ENCODE measurements at places on chromosomes 11 and 22.

GRCh38 chr22:44963832-44964721 is 45.7 kb downstream of the PHF21B start:
- DNase-seq = no peak

- no peak for DNase-seq
Measured at GRCh38 chr11:86623736-86624135, 48.7 kb downstream of the ME3 start.

GRCh38 chr11:65646288-65646957 is 8.5 kb downstream of the SIPA1 start:
- no peak for DNase-seq

GRCh38 chr11:12185914-12186313 is 75.5 kb downstream of the MICAL2 start:
- DNase-seq = no peak

DNA sequence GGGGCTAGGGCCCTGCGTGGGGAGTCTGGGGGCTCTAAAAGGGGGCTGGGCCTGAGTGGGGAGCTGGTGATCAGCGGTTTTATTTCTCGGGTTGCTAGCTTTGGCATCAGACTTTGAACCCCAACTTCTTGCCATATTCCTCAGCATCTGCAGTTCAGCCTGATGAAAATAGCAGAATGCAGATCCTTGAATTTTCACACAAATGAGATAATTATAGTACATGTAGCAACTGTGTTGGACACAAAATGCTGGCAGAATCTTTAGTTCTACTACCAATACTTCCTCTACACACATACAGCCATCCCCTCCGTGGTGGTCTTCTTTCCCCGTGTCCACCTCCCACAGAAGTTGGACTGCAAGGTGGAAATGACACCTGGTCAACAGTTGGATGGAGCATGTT is 1.5 kb downstream of the ZC3H7B start:
- no peak for DNase-seq

GRCh38 chr22:32044913-32045312 is 1.9 kb downstream of the SLC5A1 start:
- DNase-seq = no peak

GRCh38 chr11:109704432-109704831 is 282.4 kb downstream of the C11orf87 start:
- no peak for DNase-seq

- no peak for DNase-seq
Measured at GRCh38 chr11:729492-730074, 17.7 kb upstream of the TALDO1 start.

- DNase-seq = no peak
Measured at GRCh38 chr11:73453562-73453961, 77.4 kb downstream of the RELT start.

DNA sequence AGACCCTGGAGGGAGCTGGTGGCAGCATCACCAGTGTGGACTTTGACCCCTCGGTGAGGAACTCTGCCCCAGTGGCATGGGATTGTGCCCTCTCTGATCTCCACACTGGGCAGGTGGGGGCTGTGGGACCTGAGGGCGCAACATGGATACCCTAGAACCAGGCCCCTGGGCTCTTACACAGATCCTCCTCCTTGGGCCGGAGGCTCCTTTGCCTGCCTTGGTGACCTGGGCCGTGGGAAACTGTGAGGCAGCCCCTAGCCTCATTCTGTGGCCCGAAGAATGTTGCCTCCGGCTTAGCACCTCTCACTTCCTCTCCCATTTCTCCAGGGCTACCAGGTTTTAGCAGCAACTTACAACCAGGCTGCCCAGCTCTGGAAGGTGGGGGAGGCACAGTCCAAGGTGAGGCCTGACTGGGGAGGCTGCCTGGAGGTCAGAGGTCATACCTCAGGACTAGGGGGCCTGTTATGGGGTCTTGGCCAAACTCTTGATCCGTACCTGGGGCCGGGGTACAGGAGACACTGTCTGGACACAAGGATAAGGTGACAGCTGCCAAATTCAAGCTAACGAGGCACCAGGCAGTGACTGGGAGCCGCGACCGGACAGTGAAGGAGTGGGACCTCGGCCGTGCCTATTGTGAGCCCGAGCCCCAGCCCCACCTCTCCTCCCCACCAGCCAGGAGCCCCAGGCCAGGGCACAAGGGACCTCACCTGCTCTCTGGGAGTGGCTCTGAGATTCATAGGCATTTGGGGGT is 12.2 kb downstream of the ATG16L2 start:
- no peak for DNase-seq

GRCh38 chr22:46044621-46045458 is 67.9 kb upstream of the WNT7B start:
- DNase-seq = no peak

GRCh38 chr11:39462506-39462905 is 1996.9 kb downstream of the LRRC4C start:
- DNase-seq = no peak

GRCh38 chr11:103109818-103110388 is 677 bp downstream of the DYNC2H1 start:
- DNase-seq = no peak

- DNase-seq = no peak
Measured at GRCh38 chr22:27241430-27242321, 559.9 kb downstream of the MN1 start.

DNA sequence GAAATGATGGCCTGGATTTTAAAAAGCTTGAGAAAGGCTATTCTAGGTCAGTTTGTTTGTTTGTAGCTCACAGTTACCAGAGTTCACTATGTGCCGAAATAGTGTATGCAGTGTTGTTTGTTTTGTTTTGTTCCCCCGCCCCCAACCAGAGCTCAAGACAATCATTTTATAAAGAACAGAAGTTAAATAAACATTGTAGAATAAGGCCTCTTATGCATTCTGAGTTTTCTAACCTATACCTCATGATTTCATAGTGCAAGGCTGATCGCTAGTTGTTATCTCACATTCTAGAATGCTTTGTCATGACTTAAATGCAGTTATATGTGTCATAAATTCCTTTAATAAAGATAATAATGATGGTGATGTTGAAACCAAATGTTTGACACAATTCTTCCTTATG is 7.8 kb downstream of the KCNA4 start:
- no peak for DNase-seq

DNA sequence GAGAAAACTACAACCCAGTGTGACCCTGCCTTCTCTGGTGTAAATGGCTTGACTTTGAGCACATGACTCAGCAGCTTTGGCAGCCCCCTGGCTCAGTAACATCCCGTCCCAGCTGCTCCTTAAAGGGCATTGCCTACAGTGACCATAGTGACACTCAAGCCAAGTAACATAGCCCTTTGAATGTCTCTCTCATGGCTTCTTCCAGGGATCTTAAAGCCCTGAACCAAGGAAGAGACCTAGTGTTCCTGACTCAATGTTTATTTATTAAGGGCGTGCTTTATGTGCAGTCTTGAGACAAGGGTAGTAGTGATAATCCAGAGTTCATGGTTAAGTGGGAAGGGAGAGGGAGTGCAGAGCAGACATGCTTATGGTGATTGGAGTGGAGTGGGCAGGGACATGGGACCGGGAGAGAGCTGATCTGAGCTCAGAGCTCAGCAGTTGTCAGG is 125.7 kb downstream of the PARVA start:
- no peak for DNase-seq

- DNase-seq = no peak
Measured at GRCh38 chr11:5841797-5842196, at the start of gene OR52E6. TSS of gene OR52E6 (minus strand) at chr11:5841897. CDS start at chr11:5841897, 0 bp downstream.

DNA sequence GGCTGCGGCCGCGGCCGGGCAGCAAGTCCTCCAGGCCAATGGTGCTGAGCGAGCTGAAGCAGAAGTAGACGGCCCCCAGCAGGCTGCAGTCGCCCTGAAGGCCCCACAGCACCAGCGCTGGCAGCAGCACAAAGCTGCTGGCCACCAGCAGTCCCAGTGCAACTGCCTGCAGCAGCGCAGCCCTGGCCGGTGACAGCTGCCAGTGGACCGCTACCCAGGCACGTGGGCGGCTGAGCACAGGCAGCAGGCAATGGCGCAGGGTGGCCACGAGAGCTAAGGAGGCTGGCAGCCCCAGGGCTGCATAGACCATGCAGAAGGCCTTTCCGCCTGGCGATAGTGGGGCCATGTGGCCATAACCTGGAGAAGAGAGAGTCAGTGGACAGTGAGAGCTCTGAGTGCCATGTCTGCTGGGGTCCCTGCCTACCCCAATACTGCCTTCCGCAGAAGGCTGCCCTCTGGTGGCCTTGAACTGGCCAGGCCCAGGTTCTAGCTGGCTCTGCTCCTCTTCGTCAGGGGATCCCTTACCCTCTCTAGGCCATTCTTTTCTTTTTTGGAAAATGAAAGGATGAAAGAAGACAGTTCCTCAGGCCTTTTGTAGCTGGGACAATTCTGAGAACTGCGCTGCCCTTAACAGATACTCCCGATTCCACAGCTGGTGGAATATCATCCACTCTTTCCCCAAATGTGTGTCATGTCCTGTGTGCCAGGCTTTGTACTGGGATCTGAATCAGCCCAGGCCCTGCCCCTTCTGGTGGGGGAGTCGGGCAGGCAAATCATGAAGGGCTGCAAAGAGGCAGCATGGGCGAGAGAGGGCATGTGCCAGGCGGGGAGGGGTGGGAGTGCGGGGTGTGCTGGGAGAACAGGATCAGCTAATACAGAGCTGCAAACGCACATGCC is 1.8 kb downstream of the KCNK7 start:
- peak; percentile 77 for DNase-seq

DNA sequence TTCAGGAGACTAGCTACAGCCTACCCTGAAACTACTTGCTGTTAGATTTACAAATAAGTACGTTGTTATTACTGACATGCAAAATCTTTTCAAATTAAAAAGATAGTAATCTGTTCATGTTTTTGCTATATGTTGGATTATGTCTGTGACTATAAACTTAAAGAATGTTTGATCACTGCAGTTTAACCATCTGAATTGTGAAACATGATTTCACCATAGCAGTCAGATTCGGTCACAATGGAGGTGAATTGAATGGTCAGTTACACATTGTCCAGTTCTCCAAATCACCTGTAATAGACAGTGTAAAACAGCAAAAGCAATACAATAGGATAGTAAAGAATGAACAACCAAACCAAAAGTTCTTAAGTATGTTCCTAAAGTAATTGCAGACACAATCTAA is 43.3 kb downstream of the CCDC83 start:
- DNase-seq = no peak

DNA sequence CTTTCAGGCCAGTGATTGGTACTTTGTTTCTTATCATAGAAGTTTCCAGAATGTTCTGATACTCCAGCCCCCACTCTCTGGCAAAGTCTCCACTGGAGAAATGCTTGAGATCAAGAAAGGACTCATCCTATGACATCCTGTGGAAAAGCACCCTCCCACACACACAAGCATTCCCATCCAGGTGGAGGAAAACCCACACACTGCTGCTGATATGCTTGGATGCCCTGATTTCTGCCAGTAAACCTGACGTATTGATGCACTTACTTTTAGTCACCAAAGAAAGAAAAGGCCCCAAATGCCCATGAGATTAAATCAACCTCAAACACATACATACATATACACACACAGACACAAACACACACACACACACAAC is 9.2 kb upstream of the SLC5A12 start:
- no peak for DNase-seq

- DNase-seq = no peak
Measured at GRCh38 chr22:36465232-36466021, 16.0 kb downstream of the TXN2 start.

GRCh38 chr22:27170491-27170890 is 513.1 kb downstream of the MIAT start:
- DNase-seq = peak; percentile 9

DNA sequence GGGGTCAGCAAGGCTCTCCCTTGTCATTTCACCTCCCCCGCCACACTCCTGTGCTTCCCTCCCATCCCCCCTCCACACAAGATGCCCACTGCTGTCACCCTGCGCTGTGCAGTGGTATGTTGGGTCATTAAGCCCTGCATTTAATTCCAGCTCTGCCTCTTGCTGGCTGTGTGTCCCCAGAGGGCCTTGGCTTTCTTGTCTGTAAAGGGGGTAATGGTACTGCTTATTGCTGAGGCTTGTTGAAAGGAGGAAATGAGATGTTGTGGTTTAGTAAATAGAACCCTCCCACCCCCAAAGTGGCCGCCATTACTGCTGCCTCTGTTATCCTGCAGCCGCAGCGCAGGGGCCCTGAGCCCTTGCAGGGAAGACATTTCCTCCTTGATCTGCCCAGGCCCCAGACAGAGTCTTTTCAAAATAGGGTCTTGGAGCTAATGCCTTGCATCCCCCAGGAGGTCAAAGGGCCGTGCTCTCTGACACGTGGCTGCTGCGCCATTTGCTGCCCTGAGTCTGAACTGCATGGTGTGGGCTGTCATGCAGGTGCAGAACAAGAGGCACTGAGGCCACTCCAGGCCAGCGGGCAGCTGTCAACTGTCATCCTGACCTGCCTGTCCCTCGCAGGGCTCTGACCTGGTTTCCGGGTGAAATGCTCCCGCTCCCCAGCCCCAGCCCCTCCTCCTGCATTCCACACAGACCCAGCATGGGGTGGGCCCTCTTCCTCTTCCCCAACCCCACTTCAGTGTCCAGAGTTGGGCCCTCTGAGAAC is 18.7 kb downstream of the PVALB start:
- no peak for DNase-seq

DNA sequence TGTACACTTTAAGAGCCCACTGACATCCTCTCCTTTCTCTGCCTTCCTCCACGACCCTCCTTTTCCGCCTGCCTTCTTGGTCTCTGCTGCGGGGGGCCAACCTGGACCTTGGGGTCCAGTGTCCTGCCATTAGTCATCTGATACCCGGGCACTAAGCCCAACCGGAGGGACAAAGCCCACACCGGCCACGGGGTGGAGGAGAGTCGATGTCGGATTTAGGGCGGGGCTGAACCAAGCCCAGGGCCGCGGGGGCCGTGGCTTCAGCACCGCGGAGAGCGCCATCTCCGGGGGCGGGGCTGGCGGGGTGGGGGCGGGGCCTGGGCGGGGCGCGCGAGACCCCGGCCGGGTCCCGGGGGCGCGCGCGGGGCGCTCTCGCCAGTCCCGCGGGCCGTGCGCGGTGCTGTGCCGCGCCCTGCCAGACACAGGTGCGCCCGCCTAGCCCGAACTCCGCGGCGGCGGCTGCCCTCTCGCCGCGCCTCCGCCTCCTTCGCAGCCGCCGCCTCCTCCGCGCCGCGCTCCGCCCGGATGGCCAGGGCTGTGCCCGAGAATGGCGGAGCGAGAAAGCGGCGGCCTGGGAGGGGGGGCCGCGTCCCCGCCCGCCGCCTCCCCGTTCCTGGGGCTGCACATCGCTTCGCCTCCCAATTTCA is at the start of gene MAPK8IP1:
Gene MAPK8IP1, plus strand, starts transcription at position 378 of the 647 bp plus-strand sequence. Its CDS starts 170 bp downstream, at position 548.
- peak; percentile 30 for DNase-seq

GRCh38 chr11:78832226-78832947 is 257.7 kb upstream of the NARS2 start:
- DNase-seq = no peak

- no peak for DNase-seq
Measured at GRCh38 chr11:76218449-76219178, 12.3 kb upstream of the WNT11 start.

GRCh38 chr11:11965656-11966353 is 42.6 kb downstream of the DKK3 start:
- DNase-seq = no peak

DNA sequence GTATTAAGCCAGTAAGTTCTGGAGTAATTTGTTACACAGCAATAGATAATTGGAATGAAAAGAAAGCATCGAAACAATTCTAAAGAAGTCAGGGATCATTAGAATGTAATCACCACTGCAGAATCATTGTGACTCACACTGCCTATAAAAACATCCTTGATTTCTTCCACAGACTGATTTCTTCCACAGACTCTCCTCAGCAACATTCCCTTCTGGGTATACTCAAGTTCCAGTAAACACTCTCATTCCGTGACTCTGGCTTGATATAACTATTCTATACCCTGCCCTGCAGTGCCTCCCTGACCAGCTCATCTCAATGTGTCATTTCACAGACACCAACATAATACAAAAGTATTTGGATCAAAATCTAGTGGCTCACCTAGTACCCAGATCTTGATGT is 120.5 kb downstream of the BBOX1 start:
- DNase-seq = no peak
